ENCODE measurements at places on chromosomes 1 and 21. TPM values are rescaled to one million over a fixed set of nuclear protein-coding genes. Genes with fewer than 3 reads are reported as not detected.

DNA sequence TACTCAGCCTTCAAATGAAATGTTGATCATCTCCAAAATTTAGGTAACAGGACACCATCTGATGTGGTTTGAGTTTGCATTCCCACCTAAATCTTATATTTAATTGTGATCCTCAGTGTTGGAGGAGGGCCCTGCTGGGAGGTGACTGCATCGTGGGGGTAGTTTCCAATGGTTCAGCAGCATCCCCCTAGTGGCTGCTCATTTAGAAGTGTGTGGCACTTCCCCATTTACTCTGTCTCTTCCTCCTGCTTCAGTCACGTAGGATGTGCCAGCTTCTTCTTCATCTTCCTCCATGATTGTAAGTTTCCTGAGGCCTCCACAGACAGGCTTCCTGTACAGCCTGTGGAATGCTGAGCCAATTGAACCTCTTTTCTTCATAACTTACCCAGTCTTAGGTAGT is 731.2 kb downstream of the USP25 start:
- DNase-seq = no peak

GRCh38 chr1:17914987-17915386 is 159.9 kb downstream of the ACTL8 start:
- DNase-seq = no peak

DNA sequence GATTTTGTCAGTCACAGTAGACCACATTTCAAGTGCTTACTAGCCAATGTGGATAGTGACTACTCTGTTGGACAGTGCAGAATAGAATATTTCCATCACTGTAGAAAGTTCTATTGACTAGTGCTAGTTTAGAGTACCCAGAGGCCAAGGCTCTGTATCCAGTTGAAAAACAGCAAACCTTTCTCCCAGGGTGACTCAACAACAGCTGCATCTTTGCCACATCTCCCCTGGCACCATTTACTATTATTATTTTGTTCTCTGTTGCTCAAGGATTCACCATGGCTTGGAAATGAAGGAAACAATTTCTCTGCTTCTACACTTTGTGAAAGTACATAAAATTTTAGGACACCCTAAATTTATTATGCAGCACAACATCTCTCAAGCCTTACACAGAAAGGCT is 85.3 kb upstream of the WDR26 start:
- DNase-seq = no peak

GRCh38 chr1:66364578-66365391 is 169.2 kb upstream of the SGIP1 start:
- DNase-seq = no peak

GRCh38 chr1:48207536-48208075 is 14.9 kb upstream of the SLC5A9 start:
- DNase-seq = no peak

DNA sequence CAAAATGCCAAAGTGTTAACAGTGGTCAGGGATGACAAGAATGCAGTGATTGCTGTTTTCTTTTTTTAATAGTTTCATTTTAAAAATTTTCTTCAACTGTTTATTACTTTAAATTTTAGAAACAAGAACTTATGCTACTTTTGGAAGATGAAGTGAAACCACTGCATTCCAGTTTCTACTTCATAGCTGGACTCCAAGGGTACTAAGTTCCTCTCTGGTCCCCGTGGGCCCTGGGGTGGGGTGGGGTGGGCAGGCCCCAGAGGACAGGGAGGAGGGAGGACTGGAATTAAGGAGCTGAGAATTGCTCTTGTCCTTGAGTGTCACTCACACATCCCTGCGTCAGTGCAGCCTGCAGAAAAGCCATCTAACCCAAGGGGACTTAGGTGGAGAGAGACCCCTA is 97.3 kb downstream of the RAVER2 start:
- DNase-seq = no peak

DNA sequence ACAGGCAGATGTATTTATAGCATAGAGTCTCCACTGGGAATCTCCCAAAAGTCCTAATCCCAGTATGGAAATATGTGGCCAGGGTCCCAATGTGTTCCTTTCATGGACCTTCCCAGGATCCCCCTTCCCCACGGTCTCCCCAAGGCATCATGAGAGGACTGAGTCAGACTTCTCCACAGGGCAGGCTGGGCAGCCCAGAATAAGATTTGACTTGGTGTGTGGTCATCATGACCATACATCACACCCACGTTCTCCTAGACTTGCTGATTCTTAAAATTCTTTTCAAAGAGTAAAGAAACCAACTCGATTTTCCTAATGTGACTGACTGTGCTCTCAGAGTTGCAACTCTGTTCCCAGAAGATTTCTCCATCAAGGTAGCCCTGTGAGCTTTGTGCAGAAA is 93.9 kb upstream of the CD34 start:
- DNase-seq = peak; percentile 47

DNA sequence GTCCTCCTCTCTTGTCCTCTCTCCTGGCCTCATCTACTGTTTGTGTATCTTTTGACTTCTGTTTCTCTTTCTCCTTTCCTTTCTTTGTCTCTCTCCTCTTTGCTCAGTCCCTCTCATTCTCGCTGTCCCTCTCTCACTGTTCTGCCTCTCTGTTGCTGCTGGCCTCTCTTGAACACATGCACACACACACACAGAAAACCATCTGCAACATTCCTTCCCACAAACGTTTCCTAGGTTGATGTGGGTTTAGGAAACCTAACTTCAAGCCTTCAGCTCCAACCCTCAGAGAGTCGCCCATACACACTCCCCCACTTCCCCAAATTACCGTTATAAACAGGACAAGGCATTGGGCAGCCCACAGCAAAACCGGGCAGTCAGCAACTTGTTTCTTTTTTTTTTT is 10.9 kb upstream of the SSBP3 start:
- DNase-seq = no peak

DNA sequence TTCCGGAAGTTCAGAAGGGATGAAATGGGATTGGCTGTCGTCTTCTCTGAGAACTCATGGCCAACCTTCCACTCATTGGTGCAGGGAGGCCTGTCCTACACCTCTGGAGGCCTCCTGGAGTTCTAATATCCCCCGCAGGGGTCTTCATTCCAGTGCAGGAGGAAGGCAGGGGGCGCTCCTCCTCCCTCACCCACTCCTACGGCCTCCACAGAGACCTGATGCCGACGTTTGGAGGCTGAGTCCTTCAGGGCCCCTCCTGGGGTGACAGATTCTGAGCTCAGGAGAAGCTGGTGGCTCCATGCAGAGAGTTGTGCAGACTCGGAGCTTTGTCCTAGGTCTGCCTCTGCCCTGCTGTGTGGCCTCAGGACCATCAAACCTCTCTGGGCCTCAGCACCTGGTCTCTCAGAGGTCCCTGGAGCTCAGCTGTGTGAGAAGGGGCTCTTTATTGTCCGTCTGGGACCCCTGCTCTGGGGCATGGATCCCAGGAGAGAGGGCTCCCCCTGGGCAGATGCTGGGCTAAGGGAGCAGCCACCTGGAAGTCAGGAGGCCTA is 102.3 kb upstream of the WNT4 start:
- DNase-seq = no peak

GRCh38 chr1:167043752-167044488 is 46.3 kb downstream of the GPA33 start:
- DNase-seq = peak; percentile 88

- DNase-seq = no peak
Measured at GRCh38 chr1:77218477-77219165, 609 bp downstream of the PIGK start.

DNA sequence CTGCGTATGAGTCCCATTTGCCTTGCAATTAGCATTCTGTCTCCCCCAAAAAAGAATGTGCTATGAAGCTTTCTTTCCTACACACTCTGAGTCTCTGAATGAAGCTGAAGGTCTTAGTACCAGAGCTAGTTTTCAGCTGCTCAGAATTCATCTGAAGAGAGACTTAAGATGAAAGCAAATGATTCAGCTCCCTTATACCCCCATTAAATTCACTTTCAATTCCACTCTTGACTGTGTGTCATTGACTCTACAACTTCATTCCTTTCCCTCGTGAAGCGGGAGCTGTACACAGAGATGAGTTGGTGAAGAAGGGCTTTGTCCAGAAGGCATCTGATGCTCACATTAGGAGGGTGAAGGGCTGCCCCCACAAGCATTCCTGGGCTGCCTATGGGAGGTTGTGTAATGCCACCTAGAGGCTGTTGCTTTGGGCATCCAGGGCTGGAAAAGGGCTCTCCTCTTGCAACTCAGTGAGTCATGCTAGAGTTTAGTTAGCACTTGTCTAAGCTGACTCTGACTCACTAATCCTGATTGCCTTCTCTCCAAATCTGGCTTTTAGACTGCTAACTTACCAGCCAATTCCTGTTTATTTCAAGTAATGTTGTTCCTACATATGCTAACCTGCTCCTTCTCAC is 1.8 kb downstream of the SPRR1B start:
- DNase-seq = no peak

DNA sequence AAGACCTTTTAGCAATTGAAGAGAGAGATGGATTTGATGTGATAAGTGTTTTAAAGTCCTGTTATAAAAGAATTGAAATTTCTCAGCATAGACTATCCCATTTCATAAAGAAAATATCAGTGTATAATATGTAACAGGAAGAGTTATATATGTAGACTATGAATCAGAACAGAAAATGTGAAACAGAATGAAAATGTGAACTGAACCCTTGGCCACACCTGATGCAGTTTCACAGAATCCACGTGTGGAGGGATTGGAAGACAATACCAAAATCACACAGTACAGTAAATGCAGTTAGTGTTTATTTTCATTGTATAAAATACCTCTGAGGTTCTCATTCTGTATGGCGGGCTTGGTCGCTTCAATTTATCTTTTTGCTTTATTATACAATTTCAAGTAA is 9.9 kb upstream of the SLAMF1 start:
- no peak for DNase-seq

DNA sequence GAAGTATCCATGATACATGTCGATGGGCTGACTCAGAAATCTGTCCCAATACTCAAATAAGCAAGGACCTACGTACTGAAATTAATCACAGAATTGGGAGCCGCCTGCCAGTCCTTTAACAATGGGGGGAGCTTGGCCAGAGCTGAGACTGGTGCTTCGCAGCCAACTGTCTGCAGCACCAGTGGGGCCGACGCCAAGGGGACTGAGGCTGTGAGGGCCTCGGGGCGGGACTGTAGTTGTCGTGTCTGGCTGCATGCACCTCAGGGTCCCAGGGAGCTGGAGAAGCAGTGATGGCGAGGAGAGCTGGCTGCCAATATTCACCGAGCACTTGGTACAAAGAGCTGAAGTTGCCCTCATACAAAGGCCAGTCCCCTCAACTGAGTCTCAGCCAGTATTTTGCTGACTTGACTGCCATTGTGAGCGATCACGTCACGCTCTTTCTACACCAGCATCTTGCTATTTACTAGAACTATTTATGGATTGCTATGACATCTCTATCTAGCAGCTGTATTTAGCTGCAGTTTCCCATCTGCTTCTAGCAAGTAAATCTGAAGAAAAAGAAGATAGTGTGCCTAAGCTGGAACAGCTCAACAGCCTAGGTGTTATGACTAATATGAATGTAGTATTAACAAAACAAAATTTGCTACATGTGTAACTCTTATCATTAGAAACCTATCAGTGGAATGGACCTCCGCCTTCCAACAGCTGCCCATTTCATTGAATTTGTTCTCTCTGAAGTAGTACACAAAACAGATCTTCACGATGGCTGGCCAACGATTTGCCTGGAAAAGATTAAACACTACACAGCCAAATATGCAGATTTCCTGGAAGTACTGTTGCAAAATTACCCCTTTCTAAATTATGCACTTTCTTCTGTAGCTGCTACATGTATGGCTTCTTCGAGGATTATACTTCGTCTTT is 29.1 kb downstream of the EVI5 start:
- peak; percentile 85 for DNase-seq

- DNase-seq = no peak
Measured at GRCh38 chr1:87673748-87674147, 345.1 kb downstream of the LMO4 start.

DNA sequence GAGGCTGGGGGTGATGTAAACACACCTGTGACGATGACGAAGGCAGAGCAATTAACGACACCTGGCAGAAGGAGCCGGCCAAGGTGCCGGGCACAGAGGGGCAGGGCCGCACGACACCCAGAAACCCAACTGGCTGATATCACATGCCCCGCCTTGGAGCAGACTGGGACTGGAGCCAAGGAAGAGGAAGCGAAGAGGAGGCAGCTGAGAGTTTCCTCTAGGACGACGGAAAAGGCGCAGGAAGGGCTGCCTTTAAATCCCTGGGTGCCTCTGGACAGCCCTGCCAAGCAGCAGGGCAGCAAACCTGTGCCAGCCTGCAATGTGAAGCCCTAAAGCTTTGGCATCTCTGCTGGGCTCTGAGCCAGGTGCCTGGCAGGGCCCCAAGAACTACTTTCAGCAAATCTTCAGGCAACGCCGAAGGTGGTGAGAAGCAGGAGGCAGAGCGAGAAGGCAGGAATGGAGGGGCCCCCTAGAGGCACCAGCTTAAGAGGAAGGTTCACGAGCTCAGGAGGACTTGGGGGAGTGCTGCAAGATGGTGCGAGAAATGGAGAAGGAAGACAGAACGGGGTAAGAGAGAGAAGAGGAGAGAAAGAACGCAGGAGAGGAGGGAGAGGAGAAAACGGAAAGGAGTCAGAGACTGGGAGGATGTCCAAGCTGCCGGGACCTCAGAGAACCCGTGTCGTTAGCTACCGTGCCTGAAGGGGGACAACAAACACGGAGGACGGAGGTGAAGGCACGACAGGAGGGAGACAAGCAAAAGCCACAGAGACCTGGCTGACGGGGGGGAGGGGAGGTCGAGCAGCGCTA is 25.3 kb upstream of the PEF1 start:
- DNase-seq = peak; percentile 80

DNA sequence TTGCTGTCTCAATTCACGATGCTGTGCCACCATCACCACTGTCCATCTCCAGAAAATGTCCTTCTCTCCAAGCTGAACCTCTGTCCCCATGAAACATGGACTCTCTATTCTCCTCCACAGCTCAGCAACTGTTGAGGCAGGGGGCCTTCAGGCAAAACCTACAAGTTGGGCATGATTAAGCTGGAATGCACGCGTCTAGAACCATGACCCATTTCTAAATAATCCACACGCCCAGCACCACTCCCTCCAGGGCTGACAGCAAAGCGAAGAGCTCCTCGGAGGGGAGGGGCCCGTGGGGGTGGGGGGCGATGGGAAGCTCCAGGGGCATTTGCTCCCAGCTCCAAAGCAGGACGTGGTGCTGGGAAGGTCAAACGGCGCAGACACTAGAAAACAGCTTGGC is 3.3 kb upstream of the HES5 start:
- no peak for DNase-seq

- DNase-seq = no peak
Measured at GRCh38 chr1:94616506-94616905, 74.9 kb upstream of the F3 start.

GRCh38 chr1:169595764-169596711 is 9.8 kb upstream of the F5 start:
- DNase-seq = no peak

DNA sequence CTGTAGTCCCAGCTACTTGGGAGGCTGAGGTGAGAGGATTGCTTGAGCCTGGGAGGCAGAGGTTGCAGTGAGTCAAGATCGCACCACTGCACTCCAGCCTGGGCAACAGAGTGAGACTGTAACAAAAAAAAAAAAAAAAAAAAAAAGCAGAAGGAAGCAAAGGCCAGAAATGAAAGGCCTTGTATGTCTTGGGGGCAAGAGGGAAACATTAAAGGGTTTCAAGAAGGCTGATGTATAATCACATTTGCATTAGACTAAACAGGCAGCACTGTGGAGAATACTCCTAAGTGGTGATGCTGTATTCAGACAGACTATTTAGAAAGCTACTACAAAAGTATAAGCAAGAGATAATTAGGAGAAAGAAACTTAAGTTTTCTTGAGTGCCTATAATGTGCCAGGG is 10.4 kb downstream of the ANP32E start:
- no peak for DNase-seq

The TMEM240 gene
- 5.0 TPM for total RNA-seq

The AMY1B gene
- not detected for total RNA-seq

The HSF2BP gene
- not detected for total RNA-seq

The HSD3B2 gene
- not detected for total RNA-seq

The PADI4 gene
- 2.7 TPM for total RNA-seq

The SERBP1 gene
- total RNA-seq = 146 TPM

The OR2W3 gene
- total RNA-seq = not detected

Measured in cardiac septum (tissue), 1 donor.